ENCODE measurements at places on chromosomes 7 and 10.

DNA sequence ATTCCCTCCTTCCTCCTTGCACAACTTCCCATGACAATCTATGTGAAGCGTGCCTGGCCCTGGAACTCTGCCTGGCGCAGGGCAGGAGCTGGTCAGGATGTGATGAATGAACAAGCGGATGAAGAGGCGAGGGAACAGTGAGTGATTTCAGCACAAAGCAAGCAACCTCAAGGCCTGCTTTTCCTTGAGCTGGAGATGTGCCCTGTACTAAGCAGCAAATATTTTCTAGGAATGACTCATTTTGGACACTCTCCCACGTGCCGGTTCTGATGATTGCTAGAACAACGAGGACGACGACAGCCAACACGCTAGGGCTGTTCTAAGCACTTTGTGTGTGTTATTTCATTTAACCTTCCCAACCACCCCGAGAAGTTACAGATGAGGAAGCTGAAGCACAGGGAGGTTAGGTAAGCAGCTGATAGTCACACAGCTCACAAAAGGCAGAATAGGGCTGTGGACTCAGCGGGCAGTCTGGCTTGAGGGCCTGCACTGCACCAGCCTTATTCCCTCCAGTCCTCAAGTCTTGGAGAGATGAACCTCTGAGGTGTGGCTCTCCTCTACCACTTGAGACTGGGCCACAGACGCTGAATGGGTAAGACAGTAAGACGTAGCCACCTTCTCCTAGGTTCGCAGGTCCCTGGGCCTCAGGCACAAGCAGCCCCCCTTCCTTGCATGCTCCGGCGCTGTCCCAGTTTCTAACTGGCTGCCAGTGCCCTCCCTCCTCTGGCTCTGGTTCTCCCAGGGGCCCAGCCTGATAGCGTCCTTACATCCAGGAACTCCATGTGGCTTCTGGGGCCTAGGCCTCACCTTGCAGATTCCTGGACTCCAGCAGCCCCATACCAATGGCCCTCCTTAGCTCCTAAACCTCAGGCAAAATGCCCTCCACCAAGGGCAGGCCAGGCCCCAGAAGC, 59.0 kb downstream of the YKT6 start:
- DNase-seq: peak; percentile 97

GRCh38 chr10:33743429-33743857, 409.0 kb upstream of the NRP1 start:
- DNase-seq: no peak

DNA sequence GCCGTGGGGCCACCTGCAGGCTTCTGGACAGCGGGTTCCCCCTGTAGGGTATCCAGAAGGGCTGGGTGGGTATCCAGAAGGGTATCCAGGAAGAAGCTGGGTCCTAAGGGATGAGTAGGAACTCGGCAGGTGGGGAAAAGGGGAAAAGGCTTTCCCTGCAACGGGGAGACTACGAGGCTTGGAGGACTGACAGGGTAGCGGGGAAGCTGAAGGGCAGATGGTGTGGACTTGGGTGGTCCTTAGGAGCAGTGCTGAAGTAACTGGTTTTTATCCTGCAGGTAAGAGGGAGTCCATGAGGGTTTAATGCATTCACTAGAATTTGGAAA, 525 bp downstream of the UBE2D4 start:
- no peak for DNase-seq

GRCh38 chr7:79876848-79877252, 257.8 kb upstream of the GNAI1 start:
- peak; percentile 88 for DNase-seq

GRCh38 chr10:71372882-71373495, 23.7 kb upstream of the CDH23 start:
- DNase-seq: no peak

DNA sequence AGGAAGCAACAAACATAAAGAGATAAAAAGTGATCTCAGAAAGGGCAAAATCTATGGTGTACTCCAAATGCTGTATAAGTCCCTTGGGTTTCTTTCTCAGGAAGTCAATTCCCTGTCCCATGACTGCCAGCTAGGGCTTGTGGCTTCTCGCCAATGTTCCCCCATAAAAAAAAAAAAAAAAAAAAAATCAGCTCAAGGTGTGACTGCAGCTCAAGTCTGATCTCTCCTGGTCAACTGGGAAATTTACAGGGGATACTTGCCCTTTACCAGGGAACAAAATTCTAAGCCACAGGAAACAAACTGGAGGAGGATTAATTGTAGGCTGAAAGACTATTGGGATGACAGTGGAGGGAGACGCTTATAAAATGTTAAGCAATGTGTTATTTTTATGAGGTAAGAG, 76.0 kb downstream of the PCGF5 start:
- DNase-seq: peak; percentile 56

DNA sequence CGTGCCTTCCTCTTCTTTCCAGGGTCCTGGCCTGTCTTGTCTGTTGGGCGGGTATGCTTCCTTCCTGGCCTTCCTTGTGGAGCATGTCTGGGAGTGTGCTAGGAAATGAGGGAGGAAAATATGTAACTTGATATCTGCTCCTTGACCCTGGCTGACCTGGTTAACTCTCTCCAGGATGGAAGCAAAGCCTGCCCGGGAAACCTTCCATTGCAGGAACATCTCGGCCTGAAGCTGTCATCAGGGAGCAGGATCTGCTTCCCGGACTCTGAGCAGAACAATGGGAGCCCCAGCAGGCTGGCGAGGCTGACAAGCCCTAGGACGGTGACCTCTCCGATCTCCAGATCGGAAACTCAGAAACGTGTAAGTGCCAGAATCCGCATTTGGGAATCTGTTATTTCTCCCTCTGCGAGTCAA, 340.3 kb downstream of the FRMD4A start:
- DNase-seq: peak; percentile 27

DNA sequence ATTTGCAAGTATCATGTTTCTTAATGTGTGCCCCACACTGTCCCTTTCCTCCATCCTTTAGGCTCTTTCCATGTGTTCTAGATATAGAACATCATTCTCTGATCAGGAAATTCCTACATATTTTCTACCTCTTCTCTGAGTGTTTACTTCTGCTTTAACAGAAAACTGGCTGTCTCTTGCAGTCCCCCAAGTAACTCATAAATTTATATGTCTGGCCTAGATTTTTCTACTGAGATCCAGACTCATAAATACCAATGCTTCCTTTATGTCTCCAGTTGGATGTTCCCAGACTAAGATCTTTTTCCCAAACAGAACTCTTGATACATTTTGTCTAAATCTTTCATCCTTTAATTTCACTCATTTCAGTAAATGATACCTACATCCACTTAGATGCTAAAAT, 181.8 kb downstream of the CDK14 start:
- DNase-seq: no peak

DNA sequence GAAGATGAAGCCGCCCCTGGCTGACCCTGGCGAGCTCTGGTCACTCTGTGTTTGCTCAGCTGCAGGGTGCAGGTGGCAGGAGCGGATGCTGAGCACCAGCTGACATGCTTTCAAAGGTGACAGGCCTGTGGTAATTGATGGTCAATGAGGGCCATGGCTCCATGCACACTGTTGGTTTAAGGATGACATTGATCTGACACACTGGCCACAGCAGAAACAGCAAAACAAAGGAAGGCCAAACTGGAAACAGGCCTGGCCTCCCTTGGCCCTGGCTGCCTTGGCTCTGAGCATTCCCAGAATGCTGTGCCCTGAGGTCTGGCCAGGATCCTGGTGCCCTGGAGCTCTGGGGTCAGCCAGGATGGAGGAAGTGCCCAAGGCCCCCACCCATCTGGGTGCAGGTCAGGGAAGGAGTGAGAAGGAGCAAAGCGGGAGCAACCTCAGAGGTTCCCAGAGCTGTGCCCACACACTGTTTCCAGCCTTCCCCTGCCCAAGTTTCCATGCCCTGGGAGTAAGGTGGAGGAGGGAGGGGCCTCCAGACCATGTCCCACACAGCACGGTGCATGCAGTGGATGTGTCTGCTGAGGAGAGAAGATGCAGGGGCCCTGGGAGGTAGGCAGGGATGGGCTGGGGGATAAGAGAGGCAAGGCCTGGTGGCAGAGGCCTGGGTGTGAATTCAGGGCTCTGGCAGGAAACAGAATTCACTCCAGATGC, 302.2 kb downstream of the RPS24 start:
- no peak for DNase-seq

DNA sequence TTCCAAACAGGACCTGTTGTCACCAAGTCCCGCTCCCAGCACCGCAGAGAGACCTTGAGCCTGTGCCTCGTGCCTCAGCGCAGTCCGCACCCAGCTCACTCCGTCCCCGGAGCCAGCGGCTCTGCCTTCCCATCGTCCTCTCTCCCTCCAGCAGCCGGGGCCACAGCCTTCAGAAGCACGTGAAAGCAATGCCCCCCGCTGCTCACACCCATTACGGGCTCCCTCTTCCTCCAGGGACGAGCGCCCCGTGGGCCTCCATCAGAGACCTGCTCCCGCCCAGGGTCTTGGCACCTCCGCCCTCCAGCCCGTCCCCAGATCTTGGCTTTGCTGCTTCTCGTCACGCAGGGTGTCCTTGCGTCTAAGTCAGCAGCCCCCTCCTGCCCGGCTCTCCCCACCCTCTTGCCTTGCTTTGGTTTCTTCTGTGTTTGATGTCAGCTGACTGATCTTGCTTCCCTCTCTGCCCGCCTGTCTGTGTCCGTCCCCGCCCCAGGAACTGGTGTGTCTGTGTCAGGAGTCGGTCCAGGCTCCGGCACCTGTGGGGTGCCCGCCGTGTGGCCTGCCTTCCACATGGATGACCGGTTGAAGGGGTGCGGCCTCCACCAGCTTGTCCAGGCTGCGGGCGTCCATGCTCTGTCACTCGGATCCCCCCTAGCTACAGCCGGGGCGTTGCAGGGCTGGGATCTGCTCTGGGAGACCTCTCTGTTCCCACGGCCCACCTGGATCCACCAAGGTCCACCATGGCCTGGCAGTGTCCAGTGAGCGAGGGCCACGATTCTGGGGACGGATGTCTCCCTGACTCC, 61.9 kb downstream of the FOXL3 start:
- no peak for DNase-seq

GRCh38 chr7:135681762-135682161, 19.4 kb downstream of the STMP1 start:
- no peak for DNase-seq

DNA sequence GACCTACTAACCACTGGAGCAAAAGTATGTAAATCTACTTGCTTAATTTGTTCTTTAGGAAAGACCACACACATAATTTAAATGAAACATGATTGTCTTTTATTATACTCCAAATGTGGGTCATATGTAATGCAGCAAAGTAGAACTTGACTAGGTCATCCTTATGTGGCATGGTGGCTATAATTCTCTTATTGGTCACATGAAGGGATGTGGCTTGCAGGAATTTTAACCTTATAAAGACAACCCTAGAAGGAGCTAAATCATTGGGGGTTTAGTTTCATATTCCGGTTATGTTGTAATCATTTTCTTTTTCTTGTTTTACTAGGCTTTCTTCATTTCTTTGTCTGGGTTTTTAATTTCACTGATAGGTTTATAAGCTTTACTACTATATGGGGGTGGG, 93.9 kb downstream of the SEPTIN7 start:
- peak; percentile 18 for DNase-seq

DNA sequence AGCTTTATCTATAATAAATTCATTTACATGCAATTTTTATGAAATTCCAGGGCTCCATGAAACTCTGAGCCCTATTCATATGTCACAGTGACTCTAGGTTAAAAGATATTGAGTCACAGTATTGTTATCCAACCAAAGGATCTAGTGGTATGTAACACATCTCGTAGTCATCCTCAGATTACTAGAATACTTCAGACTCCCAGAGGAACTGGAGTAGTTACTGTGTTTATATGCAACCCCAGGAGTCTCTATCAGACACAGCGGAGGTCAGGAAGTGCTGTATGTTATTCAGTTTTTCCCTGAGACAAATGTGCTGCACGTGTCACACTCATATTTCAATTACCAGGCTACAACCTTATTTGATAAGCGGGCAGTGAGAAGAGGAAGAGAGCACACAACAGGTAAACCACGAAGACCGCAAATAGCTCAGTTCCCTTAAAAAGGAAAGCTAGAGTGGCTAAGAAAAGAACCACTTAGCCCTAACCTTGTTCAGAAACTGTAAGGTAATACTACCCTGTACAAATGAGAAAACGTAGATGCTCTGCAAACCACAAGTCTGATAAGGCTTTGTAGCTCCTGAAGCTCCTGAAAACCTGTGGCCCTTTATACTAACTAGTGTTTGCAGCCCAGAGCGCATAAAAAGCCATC, 114.0 kb upstream of the CNTNAP2 start:
- no peak for DNase-seq

GRCh38 chr10:132637477-132638129, 100.0 kb downstream of the INPP5A start:
- peak; percentile 54 for DNase-seq

DNA sequence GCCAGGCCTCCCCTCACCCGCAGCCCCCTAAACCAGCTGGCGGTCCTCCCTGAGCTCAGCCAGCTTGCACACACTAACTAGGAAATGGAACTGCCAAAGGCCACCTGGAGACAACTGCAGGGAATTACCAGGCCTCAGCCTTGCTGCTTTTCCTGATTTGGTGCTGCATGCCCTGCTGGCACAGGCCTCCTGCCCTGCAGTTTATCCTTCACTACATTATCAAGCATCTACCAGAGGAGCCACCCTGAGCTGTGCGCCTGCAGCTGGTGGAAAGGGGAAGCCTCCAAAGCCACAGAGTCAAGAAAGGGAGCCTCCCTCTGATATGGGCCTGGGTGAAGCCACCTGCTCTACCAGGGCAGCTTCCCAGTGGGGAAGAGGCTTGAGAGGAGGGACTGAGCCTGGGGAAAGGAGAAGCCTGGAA, 139.8 kb downstream of the GRID1 start:
- no peak for DNase-seq

DNA sequence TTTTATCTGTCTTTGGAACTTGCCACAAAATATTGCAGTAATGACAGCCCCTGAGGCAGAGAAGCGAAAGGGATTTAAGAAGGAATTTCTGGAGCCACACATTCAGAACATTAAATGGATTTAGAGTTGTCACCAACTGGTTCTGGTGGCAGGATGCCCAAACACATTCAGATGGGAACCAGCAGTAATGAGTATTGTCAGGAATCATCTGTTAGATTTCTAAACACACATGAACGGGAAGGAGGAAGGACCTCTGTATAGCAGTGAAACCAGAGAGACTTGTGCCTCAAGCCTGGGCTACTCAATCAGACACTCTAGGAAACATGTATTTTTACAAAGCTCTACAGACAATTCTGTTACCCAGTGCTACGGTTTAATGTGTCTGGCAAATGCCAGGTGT, 103.8 kb upstream of the CCNY start:
- DNase-seq: no peak

DNA sequence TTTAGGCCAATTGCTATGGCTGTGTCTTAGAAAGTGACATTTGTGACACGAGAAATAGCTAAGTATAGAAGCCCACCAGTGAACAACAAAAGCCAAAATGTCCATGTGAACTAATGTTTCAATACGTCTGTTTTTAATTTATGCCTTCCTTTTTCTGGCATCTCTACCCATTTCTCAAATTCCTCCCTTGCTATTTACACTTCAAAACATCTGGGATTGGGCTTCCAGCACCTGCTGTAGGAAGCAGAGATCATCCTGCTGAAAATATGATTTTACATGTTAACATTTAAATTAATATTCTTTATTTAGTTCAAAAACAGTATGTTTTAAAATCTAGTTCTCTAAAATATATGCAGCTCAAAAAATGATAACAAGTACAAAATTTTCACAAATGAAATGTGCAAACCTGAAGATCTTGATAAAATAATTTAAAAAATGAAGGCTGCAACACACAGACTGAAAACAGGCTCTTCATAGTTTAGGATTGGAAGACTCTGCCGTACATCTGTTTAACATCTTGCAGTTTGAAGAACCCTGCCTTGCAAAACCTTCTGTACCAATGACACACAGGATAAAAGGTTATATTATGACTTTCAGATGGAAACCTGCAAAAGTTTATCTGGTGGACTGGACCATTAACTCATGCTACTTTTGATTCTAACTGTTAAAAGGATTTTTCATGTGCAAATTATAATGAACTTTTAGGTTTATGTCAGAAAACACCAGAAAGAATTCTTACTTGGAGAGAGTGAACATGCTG, 408.4 kb downstream of the SUGCT start:
- peak; percentile 42 for DNase-seq

All from amniotic epithelial cell (primary cell).